RPMI7951 (cell line): ENCODE measurements at places on chromosomes 7 and 10. TPM values are rescaled to one million over a fixed set of nuclear protein-coding genes. Genes with fewer than 3 reads are reported as not detected.

DNA sequence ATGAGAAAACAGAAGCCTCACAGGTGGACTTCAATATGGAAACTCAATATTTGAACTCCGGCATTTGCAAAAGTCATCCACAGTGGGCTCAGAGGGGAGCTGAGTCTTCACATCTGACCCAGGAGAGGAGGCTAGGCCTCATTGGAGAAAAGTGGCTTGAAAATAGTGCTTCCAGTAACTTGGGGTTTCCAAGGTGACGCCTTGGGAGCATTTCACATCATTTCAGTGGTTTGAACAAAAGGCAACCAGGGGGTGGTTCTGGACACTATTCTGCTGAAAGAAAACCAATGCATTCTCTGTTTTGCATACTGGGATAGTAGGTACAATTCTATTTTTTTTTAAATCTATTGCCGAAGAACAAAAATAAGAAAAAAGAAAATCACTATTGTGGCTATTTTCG is 599.2 kb upstream of the POM121L12 start:
- no peak for DNase-seq

DNA sequence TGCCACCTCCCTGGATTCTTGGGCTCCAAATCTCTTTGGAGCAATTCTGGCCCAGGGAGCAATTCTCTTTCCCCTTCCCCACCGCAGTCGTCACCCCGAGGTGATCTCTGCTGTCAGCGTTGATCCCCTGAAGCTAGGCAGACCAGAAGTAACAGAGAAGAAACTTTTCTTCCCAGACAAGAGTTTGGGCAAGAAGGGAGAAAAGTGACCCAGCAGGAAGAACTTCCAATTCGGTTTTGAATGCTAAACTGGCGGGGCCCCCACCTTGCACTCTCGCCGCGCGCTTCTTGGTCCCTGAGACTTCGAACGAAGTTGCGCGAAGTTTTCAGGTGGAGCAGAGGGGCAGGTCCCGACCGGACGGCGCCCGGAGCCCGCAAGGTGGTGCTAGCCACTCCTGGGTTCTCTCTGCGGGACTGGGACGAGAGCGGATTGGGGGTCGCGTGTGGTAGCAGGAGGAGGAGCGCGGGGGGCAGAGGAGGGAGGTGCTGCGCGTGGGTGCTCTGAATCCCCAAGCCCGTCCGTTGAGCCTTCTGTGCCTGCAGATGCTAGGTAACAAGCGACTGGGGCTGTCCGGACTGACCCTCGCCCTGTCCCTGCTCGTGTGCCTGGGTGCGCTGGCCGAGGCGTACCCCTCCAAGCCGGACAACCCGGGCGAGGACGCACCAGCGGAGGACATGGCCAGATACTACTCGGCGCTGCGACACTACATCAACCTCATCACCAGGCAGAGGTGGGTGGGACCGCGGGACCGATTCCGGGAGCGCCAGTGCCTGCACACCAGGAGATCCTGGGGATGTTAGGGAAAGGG is 913 bp downstream of the NPY start:
- DNase-seq: no peak

DNA sequence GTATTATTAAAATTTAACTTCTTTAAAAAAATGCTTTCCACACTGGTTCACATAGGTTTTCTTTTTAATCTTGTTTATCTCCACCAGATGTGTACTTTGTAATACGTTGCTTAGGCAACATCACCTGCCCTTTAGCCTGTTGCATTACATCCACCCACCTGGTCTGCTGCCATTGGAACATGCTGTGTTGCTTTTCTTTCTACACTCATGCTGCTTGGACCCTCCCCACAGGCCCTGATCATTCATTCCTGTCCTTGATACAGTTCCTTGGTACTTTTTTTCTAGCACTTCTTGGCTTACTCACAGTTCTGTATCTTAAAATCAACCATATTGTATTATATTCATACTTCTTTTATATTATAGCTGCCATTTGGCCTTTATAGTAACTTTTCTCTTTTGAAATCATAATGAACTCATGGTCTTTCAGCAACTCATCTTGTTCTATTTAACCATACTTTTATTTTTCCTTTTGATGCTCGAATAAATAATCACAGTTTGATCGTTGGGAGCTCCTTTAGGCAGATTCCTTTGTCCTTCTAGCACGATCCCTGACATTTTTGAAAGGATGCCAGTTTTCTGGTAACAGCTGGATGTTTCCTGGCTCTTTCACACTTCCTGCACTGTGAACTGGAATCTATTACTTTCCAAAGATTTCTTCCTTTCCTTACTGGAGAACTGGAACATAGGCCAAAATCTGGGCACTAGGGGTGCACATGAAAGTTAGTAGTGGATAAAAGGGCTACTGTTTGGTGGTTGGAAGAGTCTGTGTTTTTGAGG is 125.1 kb downstream of the CDK14 start:
- peak; percentile 74 for DNase-seq

GRCh38 chr7:84948634-84949033 is 238.2 kb downstream of the SEMA3D start:
- no peak for DNase-seq

GRCh38 chr10:32110790-32111189 is 54.6 kb upstream of the KIF5B start:
- DNase-seq: no peak

- no peak for DNase-seq
Measured at GRCh38 chr7:92769844-92770243, 66.5 kb downstream of the CDK6 start.

DNA sequence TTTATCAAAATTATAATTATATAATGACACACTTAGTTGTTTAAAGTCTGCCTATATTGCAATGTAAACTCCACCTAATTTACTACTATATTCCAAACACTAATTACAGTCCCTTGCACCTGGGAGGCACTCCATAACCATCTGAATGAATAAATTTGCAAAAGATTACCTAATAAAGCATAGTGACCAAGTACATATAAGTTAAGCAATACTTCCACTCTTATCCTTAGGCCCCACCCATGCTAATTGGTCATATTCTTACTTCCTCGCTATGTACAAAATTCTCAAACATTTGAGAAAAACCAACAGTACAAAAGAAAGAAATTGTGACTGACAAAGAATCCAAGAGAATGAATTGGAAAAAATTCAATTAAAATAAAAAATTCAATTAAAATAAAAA is 65.3 kb downstream of the ZFAND4 start:
- no peak for DNase-seq

The FOXI2 gene
- total RNA-seq: not detected in 2 replicates

GRCh38 chr10:69715899-69716606 is 85.7 kb upstream of the COL13A1 start:
- no peak for DNase-seq

The SERPINE1 gene
- 221 and 238 TPM in 2 replicates for total RNA-seq

- DNase-seq: no peak
Measured at GRCh38 chr10:44828508-44829142, 82.5 kb upstream of the TMEM72 start.

The NPY4R2 gene
- total RNA-seq: 0.10 TPM in 1 of 2 replicates, not detected in the other

- no peak for DNase-seq
Measured at GRCh38 chr7:150973571-150974451, 4.3 kb downstream of the KCNH2 start.

- no peak for DNase-seq
Measured at GRCh38 chr10:34791947-34792346, 23.1 kb downstream of the PARD3 start.

DNA sequence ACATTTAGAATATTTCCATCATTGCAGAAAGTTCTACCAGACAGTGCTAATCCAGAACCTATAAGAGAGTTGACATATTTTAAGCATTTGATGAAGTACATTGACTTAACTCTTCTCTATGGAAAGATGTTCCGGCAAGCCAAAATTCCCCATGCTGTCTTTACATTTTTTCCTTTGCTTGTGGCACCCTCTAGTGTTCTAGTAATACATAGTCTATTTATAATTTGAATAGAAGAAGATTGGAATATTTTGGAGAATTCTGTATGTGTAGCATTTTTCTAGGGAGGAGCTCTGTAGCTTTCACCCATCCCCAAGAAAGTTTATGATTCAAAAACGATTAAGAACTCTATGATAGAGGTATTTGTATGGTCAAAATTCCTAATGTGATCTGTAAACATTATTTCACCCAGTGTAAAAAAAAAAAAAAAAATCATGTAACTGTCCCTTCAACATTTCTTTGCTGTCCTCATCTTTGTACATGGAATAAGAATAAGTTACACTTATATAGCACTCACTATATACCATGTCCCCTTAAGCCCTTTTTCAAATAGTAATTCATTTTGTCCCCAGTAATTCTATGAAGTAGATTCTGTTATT is 33.2 kb downstream of the NRF1 start:
- peak; percentile 62 for DNase-seq

GRCh38 chr10:63637901-63638327 is 116.7 kb downstream of the REEP3 start:
- DNase-seq: no peak

DNA sequence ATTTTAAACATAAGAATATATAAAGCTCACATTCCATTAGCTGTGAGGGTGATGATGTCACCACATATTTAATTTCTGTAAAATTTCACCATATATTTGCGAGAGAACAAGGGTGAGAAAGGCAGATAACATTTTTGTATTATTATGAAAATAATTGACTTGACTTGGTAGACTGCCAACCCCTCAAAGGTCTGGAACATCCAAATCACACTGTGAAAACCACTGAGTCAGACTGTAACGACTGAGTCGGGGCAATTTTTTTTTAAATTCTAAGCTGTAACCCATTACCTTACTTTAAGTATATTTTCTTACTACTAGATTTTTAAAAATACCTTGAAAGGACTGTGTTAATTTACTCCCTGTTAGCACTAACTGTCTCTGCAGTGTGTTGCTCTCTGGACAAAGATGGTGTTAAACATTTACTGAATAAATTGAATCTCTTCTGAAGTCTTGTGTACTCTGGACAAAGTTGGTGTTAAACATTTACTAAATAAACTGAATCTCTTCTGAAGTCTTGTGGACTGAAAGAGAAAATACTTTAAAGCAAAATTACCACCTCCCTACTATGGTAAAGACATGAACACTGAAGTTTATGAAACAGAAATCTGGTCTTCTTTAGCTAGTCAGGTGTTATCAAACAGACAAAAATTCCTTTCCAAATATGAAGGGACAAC is 14.1 kb downstream of the PDZD8 start:
- DNase-seq: no peak

DNA sequence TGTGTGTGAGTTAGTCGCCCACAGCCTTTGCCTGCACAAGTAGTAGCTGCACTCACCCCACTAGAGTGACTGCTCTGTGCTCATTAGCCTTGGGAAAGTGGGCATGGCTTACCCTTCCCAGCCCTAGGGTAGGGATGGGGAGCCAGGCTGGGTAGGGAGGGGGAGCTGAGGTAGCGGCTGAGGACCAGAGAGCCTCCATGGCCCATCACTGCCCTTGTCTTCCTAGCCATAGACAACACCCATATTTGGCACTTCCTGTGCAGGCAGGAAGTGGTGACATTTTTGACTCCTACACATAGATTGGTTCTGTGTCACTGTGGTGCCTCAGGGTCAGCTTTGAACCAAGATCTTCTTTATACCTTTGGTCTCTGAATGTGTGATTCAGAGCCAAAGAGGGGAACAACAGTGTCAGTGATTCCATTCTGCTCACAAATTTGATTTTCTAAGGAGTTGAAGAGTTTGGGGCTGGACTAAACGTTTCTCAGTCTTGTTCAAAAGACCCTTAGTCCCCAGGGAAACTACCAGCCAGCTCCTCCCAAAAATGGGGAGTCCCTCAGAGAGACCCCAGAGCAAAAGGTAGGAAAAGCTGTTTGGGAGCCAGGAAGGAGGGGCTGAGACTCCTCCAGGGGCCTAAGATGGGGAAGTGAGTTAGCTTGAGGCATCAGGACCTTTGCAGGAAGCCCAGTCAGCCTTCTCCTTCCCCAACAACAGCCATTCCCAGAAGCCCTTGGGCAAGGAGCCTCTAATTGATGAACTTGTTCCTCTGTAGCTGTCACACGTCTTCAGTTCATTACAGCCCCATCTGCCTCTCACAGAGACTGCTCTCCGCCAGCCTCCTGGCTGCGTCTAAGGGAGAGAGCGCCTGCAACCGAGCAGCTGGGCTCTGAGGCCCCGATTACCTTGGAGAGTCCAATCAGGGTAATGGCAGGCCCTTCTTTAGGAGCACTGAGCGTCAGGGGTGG is 135.0 kb downstream of the CDH23 start:
- DNase-seq: peak; percentile 32

DNA sequence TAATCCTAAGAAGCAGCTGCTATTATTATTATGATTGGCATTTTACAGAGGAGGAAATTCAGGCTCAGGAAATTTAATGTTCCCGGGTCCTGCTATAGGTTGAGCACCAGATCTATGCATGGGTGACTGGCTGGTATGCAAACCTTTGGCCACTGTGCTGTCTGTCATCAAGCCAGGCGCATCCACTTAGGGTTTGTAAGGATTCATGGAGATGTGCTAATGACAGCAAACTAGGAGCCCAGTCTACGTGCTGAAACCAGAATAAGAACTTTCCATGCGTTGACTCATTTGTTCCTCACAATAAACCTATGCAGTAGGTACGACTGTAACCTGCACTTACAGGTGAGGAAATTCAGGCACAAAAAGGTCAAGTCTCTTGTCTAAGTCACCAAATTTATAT is 64.5 kb upstream of the ZMIZ1 start:
- DNase-seq: no peak

GRCh38 chr10:115001506-115002381 is 63.7 kb downstream of the TRUB1 start:
- peak; percentile 44 for DNase-seq

The EPO gene
- not detected in 2 replicates for total RNA-seq

The ELFN1 gene
- total RNA-seq: 0.39 and 0.48 TPM in 2 replicates

- DNase-seq: no peak
Measured at GRCh38 chr7:23955600-23956149, 245.7 kb downstream of the STK31 start.

The IQUB gene
- 0.39 and 1.1 TPM in 2 replicates for total RNA-seq

DNA sequence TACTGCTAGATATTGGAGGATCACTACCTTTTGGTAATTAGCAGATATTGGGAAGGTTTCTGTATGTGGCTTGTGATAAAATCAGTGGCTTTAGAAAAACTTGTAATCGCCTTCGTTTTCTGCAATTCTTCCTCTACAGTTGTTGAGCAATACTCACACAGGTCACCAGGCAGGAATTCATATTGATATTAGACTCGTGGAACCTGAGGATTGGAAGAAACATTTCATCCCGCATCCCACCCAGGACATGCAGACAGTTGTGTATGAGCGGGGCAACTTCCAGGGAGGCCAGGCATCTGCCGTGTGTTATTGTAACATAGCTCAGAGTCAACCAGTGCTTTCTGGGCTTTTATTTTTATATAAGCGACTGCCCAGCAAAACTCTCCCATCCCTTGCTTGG is 821.3 kb downstream of the LRMDA start:
- no peak for DNase-seq

The HTR7 gene
- 6.8 and 7.3 TPM in 2 replicates for total RNA-seq

DNA sequence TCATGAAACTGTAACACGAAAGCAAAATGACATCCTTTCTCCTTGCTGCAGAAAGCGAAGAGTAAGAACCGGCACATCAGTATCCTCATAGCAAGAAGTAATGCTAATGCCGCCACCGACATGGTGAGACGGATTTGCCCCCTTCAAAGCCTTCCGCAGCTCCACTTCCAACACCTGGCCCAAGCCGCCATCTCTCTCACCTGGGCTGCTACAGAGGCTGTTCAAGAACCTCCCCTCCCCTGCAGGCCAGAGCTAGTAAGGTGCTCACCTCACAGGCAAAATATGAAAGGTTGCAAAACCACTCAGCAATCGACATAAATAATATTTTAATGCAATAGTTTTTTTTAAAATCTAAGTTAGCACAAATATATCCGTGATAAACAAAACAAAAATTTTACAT is 123.9 kb upstream of the FRMD4A start:
- DNase-seq: no peak

GRCh38 chr10:92848441-92849233 is at the start of gene EXOC6:
EXOC6 (plus strand) TSS chr10:92848520; CDS start chr10:92848534, 14 bp downstream.
- peak; percentile 71 for DNase-seq
